ENCODE measurements at places on chromosomes 4 and X. TPM values are rescaled to one million over a fixed set of nuclear protein-coding genes. Genes with fewer than 3 reads are reported as not detected.

The GABRQ gene
- total RNA-seq = not detected

The GAGE13 gene
- total RNA-seq = not detected

The GAB1 gene
- 57.4 TPM for total RNA-seq

The GPRASP1 gene
- 1.6 TPM for total RNA-seq

The APEX2 gene
- total RNA-seq = 18.3 TPM

The SASH3 gene
- total RNA-seq = not detected

The POLN gene
- 2.0 TPM for total RNA-seq

The ASMT gene
- total RNA-seq = not detected

All from vein endothelial cell (primary cell).